Omental fat pad (tissue), 4 donors: ENCODE measurements at places on chromosomes 3 and 15. TPM values are rescaled to one million over a fixed set of nuclear protein-coding genes. Genes with fewer than 3 reads are reported as not detected.

Gene ANO10
- total RNA-seq, result 28.1 TPM

DNA sequence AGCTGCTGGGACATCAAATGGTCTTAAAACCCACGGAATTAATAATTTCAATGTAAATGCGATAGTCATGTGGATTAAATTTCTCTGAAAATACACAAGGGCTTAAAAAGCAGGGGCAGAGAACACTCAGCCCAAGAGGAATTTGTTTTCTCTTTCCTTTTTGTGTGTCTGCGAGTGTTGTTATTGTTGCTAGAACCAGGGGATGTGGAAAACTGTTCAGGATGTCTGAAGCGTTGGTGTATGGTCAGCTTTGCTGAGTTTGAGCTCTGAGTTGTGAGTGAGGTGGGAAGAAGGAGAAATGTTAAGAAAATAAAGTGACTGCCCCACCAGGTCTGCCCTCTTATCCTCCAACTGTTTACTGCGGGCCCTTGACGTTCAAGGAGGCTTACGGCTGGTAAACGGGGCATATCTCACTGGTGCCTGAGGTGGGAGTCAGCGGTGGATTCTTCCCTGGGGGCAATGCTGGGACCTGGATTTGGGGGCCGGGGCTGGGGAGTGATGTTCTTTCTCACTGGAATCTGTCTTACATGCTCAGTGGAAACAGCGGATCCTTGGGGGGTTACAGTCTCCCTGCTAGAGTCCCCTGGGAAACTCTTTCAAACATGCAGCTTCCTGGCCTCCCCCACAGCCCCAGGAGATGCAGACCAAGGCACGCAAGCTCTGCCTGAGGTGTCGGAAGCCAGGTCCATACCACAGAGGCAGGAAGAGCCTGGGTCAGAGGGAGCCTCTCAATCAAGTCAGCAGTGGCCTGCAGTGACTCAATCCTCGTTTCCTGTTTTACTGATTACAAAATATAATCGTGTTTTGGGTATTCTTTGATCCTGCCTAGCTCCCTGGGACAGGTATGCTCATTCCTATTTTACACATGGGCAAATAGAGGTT lies 41.8 kb downstream of the ITGA11 start:
- no peak for DNase-seq

- DNase-seq, result no peak
Observed at GRCh38 chr3:52890735-52891134, 6.6 kb downstream of the STIMATE start.

GRCh38 chr3:51671734-51672475 lies 853 bp downstream of the TEX264 start:
- DNase-seq, result no peak

GRCh38 chr3:169403855-169404519 lies 259.5 kb downstream of the MECOM start:
- DNase-seq, result no peak

DNA sequence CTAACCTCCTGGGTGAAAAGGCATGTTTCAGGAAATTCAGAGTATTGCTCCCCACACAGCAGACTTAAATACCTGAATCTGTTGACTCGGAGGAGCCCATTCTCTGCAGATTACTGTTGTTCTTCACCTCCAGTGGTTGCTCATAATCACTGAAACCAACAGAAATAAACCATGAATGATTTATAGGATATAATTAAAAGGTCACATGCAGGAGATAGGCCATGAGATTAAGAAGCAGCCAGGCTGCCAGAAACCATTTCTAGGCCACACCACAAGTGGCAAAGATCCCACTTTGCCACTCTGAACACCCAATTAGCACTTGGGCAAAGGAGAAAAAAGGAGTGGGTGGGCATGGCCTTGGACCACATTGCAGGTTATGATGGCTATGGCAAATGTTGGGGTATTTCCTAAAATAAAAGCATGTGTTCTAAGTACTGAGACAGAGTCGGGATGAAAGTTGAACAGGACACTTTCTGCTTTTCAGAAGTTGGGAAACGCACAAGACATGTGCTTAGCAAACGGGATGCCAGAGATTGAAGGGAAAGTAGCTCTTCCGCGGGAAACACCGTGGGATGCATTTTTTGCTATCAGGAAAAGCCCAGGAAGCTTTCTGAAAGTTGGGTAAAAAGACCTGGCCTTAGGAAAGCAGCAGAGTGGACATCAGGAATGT lies 1.5 kb downstream of the CDC25A start:
- no peak for DNase-seq
